Left ventricle myocardium inferior (tissue), 1 donor: ENCODE measurements at places on chromosomes 4 and X. TPM values are rescaled to one million over a fixed set of nuclear protein-coding genes. Genes with fewer than 3 reads are reported as not detected.

PRDM8 gene
- 0.66 TPM for total RNA-seq

CLCN5 gene
- 1.7 TPM for total RNA-seq

DUSP9 gene
- not detected for total RNA-seq

FRG2 gene
- total RNA-seq: not detected

MAGEA10 gene
- total RNA-seq: not detected

ADAD1 gene
- total RNA-seq: not detected

PDGFC gene
- 12.9 TPM for total RNA-seq

TMPRSS11B gene
- not detected for total RNA-seq

ITM2A gene
- 64.4 TPM for total RNA-seq

COQ2 gene
- total RNA-seq: 27.3 TPM

BEX5 gene
- 0.99 TPM for total RNA-seq

EDA2R gene
- 1.7 TPM for total RNA-seq

VEGFD gene
- total RNA-seq: 8.3 TPM

NDNF gene
- total RNA-seq: 6.8 TPM

SULT1E1 gene
- not detected for total RNA-seq

HMX1 gene
- total RNA-seq: not detected

ZNF732 gene
- total RNA-seq: not detected

CORIN gene
- total RNA-seq: 92.0 TPM

AKAP14 gene
- total RNA-seq: not detected

RASL11B gene
- 8.7 TPM for total RNA-seq

GPR82 gene
- total RNA-seq: 0.19 TPM

RAB33A gene
- total RNA-seq: 0.41 TPM

SMIM10L2A gene
- 0.82 TPM for total RNA-seq

STARD8 gene
- total RNA-seq: 9.3 TPM

BRS3 gene
- total RNA-seq: not detected

VEGFC gene
- 7.5 TPM for total RNA-seq

FGB gene
- total RNA-seq: not detected

TMEM131L gene
- total RNA-seq: 14.9 TPM

RIPPLY1 gene
- total RNA-seq: not detected

HSFX3 gene
- 0.25 TPM for total RNA-seq

PPEF2 gene
- total RNA-seq: not detected

GLUD2 gene
- 1.5 TPM for total RNA-seq

CLTRN gene
- total RNA-seq: 0.66 TPM

ZIC3 gene
- not detected for total RNA-seq

DCTD gene
- total RNA-seq: 44.2 TPM

ERAS gene
- total RNA-seq: not detected

TLL1 gene
- total RNA-seq: 1.0 TPM

CT45A1 gene
- total RNA-seq: not detected

MXRA5 gene
- total RNA-seq: 2.0 TPM

ARHGAP36 gene
- total RNA-seq: not detected

BEX2 gene
- total RNA-seq: 2.6 TPM

MAGEA11 gene
- total RNA-seq: not detected

CPZ gene
- 0.27 TPM for total RNA-seq
